Articular chondrocyte of knee joint (primary cell): ENCODE measurements at places on chromosomes 6 and 20. TPM values are rescaled to one million over a fixed set of nuclear protein-coding genes. Genes with fewer than 3 reads are reported as not detected.

MCCD1 gene
- not detected in 2 replicates for total RNA-seq

MGME1 gene
- total RNA-seq = 9.7 and 9.8 TPM in 2 replicates

RALGAPB gene
- 41.4 and 42.5 TPM in 2 replicates for total RNA-seq

UBD gene
- total RNA-seq = 0.22 TPM in 1 of 2 replicates, not detected in the other

ZNF76 gene
- 11.8 and 15.4 TPM in 2 replicates for total RNA-seq

CCDC167 gene
- 17.9 and 22.9 TPM in 2 replicates for total RNA-seq

EPPIN gene
- total RNA-seq = not detected in 2 replicates

ULBP1 gene
- total RNA-seq = 0.52 and 0.65 TPM in 2 replicates

LZTS3 gene
- 1.7 and 2.9 TPM in 2 replicates for total RNA-seq

HSPA12B gene
- total RNA-seq = 0.13 and 0.22 TPM in 2 replicates

GPR6 gene
- total RNA-seq = not detected in 2 replicates

HMGN4 gene
- 72.2 and 82.2 TPM in 2 replicates for total RNA-seq

MOXD1 gene
- 19.5 and 39.2 TPM in 2 replicates for total RNA-seq

PPP1R3G gene
- total RNA-seq = 2.1 and 2.2 TPM in 2 replicates

DSP gene
- 1.3 and 4.6 TPM in 2 replicates for total RNA-seq

RAB5IF gene
- total RNA-seq = 65.8 and 73.6 TPM in 2 replicates

ITPR3 gene
- total RNA-seq = 68.0 and 88.5 TPM in 2 replicates

C20orf204 gene
- 1.2 and 1.4 TPM in 2 replicates for total RNA-seq

TFAP2C gene
- total RNA-seq = under 0.01 TPM in 1 of 2 replicates, not detected in the other

FRK gene
- total RNA-seq = 1.0 and 1.6 TPM in 2 replicates

RSPO3 gene
- total RNA-seq = 17.8 and 19.3 TPM in 2 replicates

MDFI gene
- 4.0 and 7.8 TPM in 2 replicates for total RNA-seq

CST4 gene
- not detected in 2 replicates for total RNA-seq

GPX5 gene
- not detected in 2 replicates for total RNA-seq

MRAP2 gene
- total RNA-seq = 27.2 and 36.6 TPM in 2 replicates

HEY2 gene
- 0.26 and 0.86 TPM in 2 replicates for total RNA-seq

BAK1 gene
- total RNA-seq = 11.5 and 12.7 TPM in 2 replicates

NFATC2 gene
- 1.1 and 2.4 TPM in 2 replicates for total RNA-seq

CST1 gene
- total RNA-seq = not detected in 2 replicates

FAM217A gene
- total RNA-seq = not detected in 2 replicates

SOX18 gene
- 0.22 TPM in 1 of 2 replicates, not detected in the other for total RNA-seq

LY6G5C gene
- 0.26 and 0.65 TPM in 2 replicates for total RNA-seq

MUC22 gene
- not detected in 2 replicates for total RNA-seq

DEFB132 gene
- not detected in 2 replicates for total RNA-seq

KIFC1 gene
- 10.5 and 15.9 TPM in 2 replicates for total RNA-seq

SLC26A8 gene
- total RNA-seq = 0.32 TPM in 1 of 2 replicates, not detected in the other

HLA-DPA1 gene
- 7.6 and 11.9 TPM in 2 replicates for total RNA-seq

OVOL2 gene
- not detected in 2 replicates for total RNA-seq

SRMS gene
- total RNA-seq = not detected in 2 replicates

RIPOR2 gene
- total RNA-seq = 4.3 and 4.6 TPM in 2 replicates

TRIM10 gene
- not detected in 2 replicates for total RNA-seq

VSX1 gene
- total RNA-seq = not detected in 2 replicates
